NT2/D1 (cell line): ENCODE measurements at places on chromosomes 7 and 10.

DNA sequence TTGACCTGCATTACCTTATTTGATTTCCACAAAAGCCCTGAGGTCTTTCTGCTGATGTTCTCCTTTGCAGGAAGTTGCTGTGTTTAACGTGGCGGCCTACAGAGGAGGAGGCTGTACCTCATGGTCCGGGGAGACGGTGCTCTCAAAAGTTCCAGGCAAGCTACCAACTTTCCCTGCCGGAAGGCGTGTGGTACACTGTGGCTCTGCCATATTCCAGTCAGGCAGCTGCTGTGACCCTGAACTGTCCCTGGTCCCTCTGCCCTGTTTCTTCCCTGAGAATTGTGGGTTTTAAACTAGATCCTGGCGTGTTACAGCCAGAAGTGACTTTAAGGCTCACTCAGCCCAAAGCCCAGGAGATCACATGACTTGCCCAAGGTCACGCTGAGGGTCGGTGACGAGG, 139.2 kb downstream of the TEX36 start:
- no peak for DNase-seq

DNA sequence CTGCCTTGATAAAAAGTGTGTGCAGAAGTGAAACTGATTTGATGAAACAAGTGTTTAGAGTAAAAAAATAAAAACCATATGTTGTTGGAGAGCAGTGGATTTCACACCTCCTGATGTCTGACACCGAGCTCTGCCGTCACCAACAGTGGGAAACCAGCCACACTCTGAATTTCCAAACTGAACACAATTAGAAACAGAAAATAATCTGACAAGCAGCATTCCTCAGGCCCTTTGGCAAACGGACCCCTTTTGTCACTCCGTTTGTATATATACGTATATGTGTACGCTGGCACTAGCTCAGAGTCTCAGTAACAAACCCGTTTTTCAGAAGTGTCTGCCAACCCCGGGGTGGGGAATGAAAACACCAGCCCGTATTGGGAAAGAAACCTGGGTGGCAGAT, 32.4 kb downstream of the TACC2 start:
- DNase-seq = no peak

GRCh38 chr10:31073211-31073610, 41.5 kb upstream of the ZNF438 start:
- no peak for DNase-seq

GRCh38 chr7:36075561-36075960, 77.5 kb upstream of the EEPD1 start:
- DNase-seq = no peak

GRCh38 chr10:115129752-115130151, 36.6 kb downstream of the ATRNL1 start:
- DNase-seq = no peak

- DNase-seq = no peak
Measured at GRCh38 chr7:20932785-20933527, 146.3 kb upstream of the SP8 start.
